ENCODE measurements at places on chromosomes 2 and 18.

GRCh38 chr2:209977386-209978239 is 24.8 kb upstream of the RPE start:
- DNase-seq = no peak

DNA sequence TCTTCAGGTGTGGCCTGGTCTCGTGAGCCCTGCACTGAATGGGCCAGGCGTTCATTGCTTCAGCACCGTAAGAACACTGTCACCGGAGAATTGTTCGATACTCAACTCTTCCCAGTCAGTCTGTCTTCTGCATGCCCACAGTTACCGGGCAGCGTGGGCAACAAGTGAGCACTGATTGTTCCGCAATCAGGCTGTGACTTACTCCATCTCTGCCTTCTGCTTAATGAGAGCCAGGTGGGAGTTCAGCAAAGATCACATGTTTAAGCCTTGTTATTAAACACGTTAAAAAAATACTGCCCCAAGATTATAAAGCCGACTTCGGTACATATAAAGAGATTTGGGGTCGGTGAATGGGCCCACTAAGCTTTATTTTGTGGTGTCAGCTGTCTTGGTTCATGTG is 3.7 kb downstream of the STEAP3 start:
- DNase-seq = no peak

- DNase-seq = no peak
Measured at GRCh38 chr18:78727877-78728783, 251.5 kb upstream of the SALL3 start.

DNA sequence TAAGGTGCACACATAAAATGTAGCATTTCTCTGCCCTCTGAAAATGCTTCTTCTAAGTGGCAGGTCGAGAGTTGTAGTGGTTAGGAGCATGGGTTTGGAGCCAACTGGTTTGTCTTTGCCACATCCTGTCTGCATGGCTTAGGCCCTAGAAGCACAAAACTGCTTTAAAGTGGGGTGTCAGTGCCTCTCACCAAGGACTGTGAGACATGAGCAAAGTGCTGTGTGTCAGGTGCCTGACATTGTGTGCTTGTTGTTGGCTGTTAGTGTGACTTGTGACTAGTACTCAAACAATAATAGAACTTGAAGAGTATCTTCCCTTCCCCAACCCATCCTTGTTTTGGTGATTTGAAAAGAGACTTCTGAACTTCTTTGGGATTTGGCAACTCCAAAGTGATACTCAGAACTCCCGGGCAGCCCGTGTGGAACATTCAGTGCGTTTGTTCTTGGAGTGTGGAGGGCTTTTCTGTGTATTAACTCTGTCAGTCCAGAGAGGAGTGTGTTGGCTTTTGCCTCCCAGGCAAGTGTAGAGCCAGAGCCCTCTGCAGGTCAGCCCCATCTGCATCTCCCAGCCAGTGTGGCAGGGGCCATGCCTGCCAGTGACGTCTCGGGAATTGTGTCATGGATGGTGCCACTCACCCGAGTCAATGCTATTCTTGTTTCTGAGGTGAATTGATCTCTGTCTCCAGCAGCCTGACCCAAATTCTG is 5.0 kb downstream of the MGAT5 start:
- peak; percentile 16 for DNase-seq

GRCh38 chr2:200336980-200337615 is 30.6 kb downstream of the SPATS2L start:
- DNase-seq = no peak

GRCh38 chr18:3016585-3017297 is 3.8 kb upstream of the LPIN2 start:
- no peak for DNase-seq

DNA sequence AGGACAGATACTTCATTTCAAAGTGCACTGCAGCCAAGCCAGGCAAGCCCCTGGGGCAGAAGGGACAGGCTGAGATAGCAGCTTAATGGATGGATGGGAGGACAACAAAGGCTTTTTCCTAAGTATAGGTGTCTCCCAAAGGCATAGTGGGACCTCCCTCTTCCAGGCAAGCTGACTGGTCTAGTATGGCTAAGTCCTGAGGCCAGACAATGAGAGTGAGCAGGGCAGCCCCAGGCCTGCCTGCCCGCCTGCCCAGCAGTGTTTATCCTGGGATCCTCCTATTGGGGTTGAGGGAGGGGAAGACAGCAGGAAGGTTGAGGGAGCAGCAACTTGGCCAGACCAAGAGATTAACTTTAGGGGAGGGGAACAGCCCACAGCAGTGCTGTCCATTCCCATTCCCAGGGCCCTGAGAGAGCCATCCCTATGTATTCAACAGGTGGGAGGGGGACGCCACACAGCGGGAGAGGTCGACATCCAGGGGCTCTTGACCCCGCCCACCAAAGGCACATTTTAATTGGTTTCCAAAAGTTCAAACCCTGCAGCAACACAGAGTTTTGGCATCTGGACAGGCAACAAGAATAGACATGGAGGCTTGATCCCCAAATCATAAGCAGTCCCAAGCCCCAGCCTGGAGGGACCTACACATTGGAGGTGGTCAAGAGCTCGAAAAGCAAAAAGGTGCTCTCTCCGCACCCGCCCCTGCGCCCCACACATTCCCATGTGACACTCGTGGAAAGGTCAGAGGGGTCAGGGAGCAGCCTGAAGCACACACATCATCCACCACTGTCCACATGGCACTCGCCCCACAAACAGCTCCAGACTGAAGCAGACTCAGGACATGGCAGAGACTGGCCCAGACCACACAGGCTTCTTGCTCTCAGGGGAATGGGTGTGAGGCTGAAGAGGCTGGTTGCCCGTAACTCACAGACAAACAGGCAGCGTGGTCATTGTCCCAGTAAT is 2.9 kb upstream of the SFXN5 start:
- DNase-seq = no peak

GRCh38 chr2:3151153-3151918 is 226.3 kb downstream of the EIPR1 start:
- DNase-seq = no peak

DNA sequence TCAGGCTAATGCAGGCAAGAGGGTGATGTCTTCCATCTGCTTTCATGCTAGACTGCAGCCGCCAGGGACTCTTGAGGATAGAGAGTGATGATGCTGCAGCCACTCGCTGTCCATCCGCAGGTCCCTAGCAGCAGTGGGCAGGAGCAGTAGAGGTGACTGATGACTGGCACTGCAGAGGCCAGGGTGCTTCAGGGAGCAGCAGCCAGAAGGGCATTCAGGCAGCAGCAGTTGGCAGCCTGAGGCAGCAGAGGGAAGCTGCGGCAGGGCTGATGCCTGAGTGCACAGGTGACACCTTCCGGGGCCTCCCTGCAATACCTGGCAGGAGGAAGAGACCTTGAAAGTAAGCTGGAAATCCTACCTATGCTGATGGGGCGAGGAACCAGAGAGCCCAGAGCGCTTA is 214.2 kb downstream of the ICOS start:
- DNase-seq = no peak

GRCh38 chr2:102540882-102541281 is 67.9 kb downstream of the SLC9A4 start:
- no peak for DNase-seq

- DNase-seq = no peak
Measured at GRCh38 chr2:229372207-229372606, 101.1 kb upstream of the PID1 start.

DNA sequence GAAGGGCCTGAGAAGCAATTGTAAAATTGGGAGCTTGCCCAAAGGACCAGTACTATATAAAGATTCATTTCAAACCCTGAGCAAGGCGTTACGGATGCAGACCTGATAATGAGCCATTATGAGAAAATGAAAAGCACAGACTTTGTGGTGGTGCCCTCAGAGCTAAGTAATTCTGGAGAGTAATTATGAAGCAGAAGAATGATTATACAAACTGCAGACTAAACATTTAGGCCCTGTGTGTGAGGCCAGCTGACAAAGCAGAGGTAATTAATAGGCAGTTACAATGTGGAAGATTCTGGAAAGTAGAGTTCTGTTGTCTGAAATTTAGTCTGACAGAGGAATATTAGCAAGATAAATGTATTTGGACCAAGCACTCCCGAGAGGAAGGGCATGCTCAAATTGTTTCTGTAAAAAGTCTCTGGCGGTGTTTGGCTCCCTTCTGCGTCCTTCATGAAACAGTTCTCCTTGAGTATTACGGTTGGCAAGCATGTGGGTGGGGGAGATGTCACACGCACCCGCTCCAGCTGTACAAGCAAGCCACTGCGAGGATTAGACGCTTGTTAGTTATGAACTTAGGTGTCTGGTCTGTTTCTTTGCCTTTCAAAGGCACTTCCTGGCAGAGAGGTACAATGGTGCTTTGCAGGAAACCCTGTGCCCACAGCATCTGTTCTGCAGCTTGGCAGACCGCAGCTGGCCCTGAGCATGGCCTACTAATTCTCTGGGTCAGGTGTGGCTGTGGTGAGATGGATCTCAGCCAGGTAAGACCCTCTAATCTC is 45.5 kb downstream of the CDC42EP3 start:
- peak; percentile 35 for DNase-seq

DNA sequence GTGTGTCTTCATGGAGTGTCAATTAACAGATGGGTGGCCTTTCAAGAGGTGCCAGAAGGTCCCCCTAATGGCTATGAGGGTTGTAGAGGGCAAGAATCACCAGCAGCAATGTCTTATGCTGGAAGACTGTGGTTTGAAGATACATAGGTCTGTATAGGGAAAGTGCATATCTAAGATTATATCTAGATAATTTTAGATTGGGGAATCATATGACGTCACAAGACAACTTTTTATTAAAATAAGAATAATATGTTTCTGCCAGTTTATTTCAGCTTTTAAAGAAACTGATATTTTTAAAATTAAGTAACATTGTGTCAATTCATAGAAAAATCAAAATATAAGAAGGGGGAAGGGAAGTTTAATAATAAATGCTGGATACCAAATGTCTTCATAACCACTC is 162.3 kb downstream of the TTN start:
- DNase-seq = no peak

GRCh38 chr2:10935366-10935918 is 23.7 kb downstream of the KCNF1 start:
- no peak for DNase-seq

DNA sequence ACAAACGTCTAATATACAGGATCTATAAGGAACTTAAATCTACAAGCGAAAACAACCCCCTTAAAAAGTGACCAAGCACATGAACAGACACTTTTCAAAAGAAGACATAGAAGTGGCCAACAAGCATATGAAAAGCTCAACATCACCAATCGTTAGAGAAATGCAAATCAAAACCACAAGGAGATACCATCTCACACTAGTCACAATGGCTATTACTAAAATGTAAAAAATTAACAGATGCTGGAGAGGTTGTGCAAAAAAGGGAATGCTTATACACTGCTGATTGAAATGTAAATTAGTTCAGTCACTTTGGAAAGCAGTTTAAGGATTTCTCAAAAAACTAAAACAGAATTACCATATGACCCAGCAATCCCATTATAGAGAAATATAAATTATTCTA is 1148.5 kb upstream of the FAM98A start:
- no peak for DNase-seq

- DNase-seq = no peak
Measured at GRCh38 chr2:199977984-199978415, 22.6 kb downstream of the MAIP1 start.

- no peak for DNase-seq
Measured at GRCh38 chr2:159939946-159940345, 122.5 kb downstream of the PLA2R1 start.

DNA sequence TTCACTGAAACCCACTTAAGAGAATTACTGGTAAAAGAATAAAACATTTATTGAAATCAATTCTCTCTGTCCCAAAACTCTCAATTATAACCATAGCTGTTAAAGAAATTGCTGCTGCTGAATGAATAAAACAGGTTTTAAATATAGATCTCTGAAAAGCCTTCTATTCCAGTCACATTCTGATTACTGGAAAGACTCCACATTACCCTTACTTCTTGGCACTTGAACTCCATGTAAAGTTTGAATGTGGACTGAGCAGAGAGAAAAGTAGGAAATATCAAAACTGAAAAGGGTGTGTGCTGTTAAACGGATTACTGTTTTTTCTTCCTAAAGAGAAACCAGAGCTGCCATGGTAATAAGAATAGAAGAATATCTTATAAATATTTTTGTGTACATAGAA is 655.3 kb upstream of the SETBP1 start:
- DNase-seq = no peak

- DNase-seq = no peak
Measured at GRCh38 chr18:58391932-58392323, 237.0 kb downstream of the ALPK2 start.

DNA sequence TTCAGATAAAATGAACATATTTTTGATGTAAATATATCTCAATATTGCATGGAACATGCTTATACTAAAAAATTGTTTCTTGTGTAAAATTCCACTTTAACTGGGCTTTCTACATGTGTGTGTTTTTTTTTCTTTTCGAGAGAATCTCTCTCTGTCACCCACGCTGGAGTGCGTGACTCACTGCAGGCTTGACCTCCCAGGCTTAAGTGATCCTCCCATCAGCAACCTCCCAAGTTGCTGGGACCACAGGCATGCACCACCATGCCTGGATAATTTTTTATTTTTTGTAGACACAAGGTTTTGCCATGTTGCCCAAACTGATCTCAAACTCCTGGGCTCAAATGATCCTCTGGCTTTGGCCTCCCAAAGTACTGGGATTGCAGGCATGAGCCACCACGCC is 254.6 kb downstream of the LOXHD1 start:
- DNase-seq = no peak

DNA sequence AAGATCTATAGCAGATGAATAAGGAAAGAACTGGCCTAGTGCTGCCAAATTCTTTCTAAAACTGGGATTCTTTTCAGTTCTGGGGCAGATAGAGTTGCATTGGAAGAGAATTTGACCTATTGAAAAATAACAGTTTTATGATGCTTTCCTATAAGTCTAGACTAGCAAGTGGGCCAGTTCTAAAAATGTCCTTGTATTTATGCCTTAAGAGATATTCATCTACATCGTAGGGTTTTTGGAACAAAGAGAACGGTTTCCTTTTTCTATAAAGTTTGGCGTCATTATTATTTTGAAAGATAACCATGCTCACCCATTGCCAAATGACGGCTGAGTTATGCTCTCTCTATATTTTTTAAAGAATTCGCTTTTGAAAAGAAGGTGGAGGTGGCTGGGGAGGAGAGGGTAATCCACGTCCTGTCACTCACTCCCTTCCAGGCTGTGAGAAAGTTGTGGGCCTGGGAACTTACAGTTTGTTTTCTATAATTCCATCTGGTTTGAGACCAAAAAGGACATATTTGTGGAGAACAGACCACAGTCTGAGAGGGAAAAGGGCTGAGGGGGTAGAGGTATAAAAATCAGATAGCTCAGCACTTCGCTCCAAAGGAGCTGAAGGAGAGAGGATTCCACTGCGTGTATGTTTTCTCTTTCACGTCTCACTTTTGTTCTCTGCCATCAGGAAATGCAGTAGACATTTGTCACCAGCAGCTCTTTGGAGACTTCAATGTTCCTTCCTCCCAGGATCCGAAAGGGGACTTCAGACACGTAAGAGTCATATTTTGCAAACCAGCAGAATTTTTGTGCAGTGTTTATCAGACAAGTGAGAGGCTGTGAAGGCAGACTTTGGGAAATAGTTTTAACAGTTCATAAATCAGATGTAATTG is 281.9 kb upstream of the FN1 start:
- no peak for DNase-seq

DNA sequence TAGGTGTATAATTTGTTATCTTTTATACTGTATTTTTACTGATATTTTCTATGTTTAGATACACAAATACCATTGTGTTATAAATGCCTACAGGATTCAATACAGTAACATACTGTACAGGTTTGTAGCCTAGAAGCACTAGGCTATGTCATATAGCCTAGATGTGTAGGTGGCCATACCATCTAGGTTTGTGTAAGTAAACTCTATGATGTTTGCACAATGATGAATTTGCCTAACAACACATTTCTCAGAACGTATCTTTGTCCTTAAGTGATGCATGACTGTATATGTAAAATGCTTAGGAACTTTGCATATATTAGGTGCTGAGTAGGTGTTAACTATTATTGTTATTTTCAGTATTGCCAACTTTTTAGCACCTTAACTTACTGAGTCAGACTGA is 17.3 kb downstream of the UNC80 start:
- DNase-seq = no peak

Measured in stimulated activated CD8-positive, alpha-beta memory T cell treated with anti-CD3 and anti-CD28 coated beads, Interleukin-4, amount 100 ng/mL, for 4 hours (primary cell).